ENCODE measurements at places on chromosomes 3 and 15.
A peak's percentile ranks its signal among the peaks of the same experiment; 100 is the strongest.

DNA sequence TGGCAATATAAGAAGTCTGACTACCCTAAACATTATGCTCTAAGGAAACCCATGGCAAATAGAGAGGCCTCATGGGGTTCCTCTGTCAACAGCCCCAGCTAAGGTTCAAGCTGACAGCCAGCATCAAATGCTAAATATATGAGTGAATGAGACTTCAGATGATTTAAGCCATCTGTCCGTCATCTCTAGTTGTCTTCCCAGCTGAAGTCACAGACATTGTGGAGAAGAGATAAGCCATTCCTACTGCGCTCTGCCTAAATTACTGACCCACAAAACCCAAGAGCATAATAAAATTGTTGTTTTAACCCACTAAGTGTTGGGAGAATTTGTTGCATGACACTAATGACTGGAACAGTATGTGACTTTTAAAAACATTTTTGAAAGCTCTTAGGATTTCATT is 87.3 kb upstream of the IGSF10 start:
- DNase-seq: no peak

DNA sequence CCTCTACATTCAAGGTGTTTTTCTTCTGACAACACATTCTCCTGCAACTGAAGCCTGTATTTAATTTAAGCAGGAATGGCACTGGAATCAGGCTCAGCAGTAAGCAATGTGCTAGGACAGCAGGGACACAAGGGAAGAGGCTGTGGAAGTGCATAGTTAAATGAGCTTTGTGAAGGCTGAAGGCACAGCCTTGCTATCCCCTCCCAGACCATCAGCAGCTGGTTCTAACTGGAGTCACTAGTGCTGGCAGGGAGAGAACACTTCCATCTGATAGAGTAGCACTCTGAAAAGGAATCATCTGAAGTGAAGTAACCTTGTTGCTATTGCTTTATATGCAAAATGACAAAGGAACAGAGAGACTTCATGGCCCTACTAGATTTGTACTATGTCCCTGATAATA is 14.7 kb downstream of the UQCC5 start:
- no peak for DNase-seq

DNA sequence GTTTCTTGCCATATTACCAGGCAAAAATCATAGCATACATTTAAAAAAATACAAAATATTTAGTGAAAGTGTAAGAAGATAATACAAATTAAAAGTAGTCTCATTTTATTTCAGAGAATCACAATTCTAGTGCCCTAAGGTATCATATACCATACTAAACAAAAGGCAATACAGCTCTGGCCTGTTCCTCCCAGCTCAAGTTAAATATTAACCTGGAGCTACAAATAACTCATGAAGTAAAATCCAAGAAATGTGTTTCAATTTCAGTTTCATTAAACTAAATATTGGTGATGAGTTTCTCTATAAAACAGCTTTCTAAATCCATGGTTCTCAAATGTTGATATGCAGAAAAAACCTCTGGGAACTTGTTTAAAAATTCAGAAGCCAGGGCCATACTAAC is 67.7 kb downstream of the INO80 start:
- no peak for DNase-seq

GRCh38 chr3:197811343-197811742 is 20.3 kb downstream of the LRCH3 start:
- no peak for DNase-seq

- DNase-seq: no peak
These were observed 64.2 kb downstream of the TBC1D5 start for GRCh38 chr3:17678116-17678741.

DNA sequence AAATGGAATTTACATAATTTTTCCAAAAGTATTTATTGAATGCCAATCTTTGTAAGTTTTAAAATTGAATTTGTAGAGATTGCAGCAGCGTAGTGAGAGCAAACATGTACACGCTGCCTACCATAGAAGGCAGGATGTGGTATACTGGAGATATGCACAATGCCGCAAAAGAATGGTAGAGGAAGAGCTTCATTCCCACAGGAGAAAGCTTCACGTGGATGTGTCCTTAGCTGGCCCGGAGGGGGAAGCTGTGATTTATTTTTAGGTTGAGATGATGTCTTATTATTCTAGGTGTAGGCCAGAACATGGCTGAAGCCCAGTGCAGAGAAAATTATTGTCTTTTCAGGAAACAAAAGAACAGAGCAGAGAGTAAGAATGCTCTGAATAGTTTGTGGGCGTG is 743.3 kb upstream of the BCHE start:
- no peak for DNase-seq

GRCh38 chr3:93961489-93961888 is 12.2 kb downstream of the PROS1 start:
- DNase-seq: no peak

GRCh38 chr3:132445817-132446216 is 28.5 kb downstream of the DNAJC13 start:
- DNase-seq: no peak

GRCh38 chr15:38267421-38268022 is 14.9 kb downstream of the SPRED1 start:
- no peak for DNase-seq

- peak; percentile 85 for DNase-seq
These were observed 84.4 kb downstream of the SEMA5B start for GRCh38 chr3:122942937-122943827.

- no peak for DNase-seq
These were observed 65.6 kb downstream of the GLCE start for GRCh38 chr15:69226023-69226355.

GRCh38 chr3:194671511-194671899 is 486 bp downstream of the LSG1 start:
- DNase-seq: no peak

DNA sequence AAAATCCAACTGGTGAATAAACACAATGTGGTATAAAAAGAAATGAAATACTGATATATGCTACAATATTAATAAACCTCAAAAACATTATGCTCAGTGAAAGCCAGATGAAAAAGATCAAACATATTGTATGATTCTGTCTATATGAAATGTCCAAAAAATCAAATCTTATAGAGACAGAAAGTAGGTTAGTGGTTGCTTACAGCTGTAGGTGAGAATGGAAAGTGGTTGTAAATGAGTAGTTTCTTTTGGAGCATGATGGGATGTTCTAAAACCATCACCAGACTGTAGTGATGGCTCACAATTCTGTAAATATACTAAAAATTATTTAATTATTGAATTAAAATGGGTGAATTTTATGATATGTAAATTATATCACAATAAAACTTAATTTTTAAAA is 58.4 kb downstream of the SENP7 start:
- no peak for DNase-seq

GRCh38 chr3:30180310-30181177 is 425.9 kb upstream of the TGFBR2 start:
- no peak for DNase-seq

DNA sequence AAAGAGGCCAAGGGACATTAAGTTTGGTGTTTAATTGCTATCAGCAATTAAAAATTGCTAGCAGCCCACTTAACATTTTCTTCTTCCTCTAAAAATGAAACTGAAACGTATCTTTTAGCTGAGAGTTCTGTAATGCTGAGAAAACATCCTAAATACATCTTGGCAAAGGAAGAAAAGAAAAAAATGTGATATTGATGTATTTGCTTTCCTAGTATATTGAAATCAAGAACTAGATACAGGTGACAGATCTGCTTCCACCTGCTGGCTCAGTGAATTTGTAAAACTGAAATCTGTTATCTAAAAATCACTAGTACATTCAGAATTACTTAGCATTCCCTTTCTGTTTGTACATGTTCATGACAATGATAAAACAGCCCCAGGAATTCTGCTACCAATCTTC is 283.2 kb downstream of the ZBTB20 start:
- no peak for DNase-seq

DNA sequence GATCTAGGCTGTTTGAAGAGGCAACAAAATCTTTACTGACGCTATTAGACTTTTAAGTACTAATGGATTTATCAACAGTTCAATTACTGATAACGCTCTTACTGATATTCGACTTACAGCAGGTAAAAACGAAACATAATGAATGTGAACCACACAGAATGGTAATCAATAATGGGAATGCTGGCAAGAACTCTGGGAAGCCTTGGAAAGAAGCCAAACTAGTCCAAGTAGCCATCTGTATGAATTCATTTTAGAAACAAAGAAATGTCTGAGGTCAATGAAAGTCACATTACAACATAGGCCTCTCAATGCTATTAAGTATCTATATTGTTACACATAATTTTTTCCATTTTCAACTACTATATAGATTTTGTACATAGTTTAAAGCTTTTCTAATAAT is 130.0 kb downstream of the DMXL2 start:
- DNase-seq: no peak

GRCh38 chr15:66359740-66360139 is 3.3 kb upstream of the TIPIN start:
- no peak for DNase-seq

DNA sequence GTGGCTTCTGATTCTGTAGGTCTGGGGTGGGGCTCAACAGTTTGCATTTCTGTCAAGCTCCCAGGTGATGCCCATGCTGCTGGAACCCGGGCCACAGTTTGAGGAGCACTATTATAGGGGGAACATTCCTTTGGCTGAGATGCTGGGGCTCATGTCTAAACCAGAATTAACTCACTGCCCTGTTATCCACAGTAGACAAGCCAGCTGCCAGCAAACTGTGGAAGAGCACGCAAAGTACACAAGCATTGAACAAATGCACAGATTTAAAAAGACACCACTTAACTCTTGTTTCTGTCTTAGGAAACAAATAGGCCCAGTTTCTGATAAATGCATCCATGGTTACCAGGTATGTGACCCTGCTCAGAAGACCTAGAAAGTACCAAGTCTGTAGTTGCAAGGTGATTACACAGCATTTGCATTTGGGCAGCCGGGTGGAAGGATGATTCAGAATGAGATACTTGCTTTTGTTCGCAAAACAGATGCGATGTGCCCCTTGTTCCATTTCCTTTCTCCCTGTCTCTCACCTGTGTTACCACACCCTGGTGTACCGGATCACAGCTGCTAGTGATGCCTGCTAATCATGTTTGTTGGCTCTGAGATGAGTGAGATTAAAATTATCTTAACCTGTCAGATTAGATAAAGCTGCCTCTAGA is 12.4 kb downstream of the GYG1 start:
- DNase-seq: no peak

- DNase-seq: no peak
These were observed 76.3 kb downstream of the SLC9A9 start for GRCh38 chr3:143771939-143772338.

- no peak for DNase-seq
These were observed 236.6 kb downstream of the TBC1D5 start for GRCh38 chr3:17505856-17506255.

DNA sequence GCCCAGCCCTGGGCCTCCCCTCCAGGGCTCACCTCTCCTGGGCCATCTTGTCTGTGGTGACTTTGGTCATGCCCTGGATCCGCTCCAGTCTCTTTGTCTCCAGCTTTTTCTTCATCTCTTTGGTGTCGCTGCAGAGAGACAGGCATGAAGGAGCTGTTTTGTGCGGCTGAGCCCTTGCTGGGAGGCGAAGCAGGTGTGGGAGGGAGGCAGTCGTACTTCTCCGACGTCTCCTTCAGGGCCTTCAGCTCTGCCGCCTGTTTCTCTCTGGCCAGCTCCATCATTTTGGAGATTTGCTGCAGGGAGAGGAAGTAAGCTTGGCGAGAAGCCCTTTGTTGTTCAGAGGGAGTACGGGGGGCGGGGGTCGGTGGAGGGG is 7.7 kb upstream of the ANKRD63 start:
- no peak for DNase-seq

DNA sequence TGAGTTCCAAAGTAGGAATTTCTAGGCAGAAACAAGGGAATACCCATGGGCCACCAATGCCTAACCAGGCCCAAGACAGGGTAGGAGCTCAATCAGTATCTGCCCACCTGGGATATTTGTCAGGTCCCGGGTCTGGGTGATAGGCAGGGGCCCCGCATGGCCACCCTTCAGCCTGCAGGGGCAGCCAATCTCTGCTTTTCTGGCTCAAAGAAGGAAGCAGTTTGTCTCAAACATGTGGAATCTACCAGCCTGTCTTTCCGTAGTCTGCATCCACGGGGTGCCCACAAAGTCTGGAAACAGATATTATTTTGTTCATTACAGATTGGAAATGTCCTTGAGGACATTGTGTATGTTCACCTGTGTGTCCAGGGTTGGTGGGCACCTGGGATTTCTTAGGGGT is 56.2 kb downstream of the CEMIP start:
- DNase-seq: peak; percentile 48

DNA sequence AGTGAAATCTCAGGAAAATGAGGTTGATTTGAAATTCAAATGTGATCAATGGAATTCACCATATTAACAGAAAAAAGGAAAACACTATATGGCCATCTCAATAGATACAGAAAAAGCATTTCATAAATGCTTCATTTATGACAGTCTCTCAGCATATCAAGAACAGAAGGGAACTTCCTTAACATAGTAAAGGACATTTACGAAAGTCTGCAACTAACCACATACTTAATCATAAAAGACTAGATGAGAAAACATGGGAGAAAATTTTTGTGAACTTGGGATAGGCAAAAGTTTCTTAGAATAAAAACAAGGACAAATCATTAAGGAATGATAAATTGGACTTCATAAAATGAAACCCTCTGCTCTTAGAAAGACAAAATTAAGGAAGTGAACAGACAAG is 24.7 kb upstream of the TIPARP start:
- DNase-seq: no peak

DNA sequence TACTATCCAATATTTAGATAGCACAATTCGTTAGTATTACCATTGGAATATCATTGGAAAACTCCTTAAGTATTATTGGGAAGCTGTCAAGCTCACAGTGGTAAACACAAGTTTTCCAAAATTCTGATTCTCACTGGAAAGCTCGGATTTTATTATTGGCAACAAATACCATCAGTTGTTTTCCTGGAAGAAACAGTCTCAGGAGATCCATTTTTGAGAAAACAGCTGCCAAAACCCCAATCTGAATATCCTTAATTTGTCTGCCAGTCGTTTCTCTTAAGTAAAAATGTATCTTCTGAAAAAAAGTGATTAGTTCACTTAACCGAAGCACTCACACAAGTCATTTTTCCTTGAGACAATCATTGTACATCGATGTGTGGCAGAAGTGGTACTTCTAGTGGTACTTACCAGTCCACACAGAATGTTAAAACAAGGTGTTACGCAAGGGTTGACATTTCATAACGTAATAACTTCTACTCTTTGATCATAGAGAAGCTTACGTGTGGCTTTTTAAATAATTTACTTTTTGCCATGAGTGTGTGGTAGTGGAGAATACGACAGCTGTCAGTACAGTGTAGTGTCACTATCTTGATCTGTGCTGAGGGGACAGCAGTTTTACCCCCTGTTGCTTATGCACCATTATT is 74.9 kb downstream of the FAM43A start:
- DNase-seq: no peak

GRCh38 chr3:170040418-170040817 is 2.6 kb downstream of the GPR160 start:
- DNase-seq: no peak

DNA sequence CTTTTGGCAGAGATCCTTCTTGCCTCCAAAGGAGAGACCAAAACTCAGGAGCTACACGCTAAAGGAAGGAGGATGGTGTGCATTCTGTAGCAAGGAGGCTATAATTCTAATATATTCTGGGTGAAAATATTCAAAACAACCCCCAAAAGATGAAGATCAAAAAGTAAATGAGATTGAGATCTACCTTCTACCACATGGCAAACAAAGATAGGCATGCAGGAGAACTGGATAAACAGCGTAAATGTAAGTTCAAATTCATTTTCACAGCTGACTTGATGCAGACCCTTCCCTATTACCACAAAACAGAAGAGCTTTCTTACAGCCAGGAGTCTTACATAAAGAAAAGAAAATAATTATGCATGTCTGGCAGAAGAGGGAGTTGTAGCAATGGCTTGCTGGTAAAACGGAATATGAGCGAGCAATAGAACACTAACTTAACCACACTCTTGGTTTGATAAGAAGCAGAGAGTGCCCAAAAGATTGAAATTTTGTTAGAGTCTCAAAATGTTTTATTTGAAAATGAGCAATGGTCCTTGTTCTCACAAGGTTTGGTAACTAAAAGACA is 272.7 kb downstream of the MECOM start:
- DNase-seq: no peak
